ENCODE measurements at places on chromosomes 6 and 20.

DNA sequence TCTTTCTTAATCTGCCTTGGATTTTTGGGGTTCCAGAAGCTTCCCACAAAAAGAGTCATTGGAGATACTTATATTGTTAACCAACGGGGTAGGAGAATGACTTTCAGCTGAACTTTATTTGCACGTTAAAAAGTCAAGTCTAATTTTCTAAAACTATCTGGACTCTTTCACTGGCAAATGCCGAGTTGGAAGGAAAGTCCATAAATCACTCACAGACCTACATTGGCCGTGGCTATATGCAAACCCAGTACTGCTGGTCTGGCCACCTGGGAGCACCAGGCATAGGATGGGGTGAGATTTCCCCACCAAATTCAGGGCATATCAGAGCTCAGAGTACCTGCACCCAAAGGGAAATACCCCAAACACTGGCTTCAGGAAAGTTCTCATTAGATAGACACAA is 71.3 kb upstream of the SALL4 start:
- no peak for DNase-seq

DNA sequence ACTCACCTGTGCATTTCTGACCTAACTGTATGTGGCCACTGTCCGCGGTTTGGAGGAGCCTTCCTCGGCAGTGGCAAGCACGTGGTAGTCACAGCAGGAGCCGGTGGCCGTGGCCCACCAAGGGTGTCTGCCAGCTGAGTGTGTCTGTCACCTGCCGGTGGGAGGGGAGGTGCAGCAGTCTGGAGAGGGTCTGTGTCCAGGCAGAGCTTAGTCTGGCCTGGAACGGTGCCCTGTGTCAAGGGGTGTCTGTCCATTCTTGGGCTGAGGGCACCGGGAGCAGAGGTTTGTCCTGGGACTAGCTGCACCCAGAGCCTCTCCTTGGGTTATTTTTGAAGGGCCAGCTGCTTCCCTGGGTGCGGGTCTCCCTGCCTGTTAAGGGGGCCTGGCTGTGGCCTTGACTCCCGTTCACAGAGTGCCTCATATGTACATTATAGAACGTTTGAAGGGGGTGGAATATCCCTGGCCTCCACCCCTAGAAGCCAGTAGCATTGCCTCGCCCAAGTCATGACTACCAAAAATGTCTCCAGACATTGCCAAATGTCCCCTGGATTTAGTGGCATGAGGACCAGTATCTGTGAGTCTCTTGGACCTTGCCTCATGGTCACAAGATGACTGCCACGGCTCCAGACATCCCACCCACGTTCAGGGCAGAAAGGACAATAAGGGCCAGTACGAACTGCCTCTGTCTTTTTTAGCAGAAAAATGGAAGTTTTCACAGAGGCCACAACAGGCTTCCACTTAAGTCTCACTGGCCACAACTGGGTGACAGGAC is 5.2 kb downstream of the RBM38 start:
- no peak for DNase-seq

DNA sequence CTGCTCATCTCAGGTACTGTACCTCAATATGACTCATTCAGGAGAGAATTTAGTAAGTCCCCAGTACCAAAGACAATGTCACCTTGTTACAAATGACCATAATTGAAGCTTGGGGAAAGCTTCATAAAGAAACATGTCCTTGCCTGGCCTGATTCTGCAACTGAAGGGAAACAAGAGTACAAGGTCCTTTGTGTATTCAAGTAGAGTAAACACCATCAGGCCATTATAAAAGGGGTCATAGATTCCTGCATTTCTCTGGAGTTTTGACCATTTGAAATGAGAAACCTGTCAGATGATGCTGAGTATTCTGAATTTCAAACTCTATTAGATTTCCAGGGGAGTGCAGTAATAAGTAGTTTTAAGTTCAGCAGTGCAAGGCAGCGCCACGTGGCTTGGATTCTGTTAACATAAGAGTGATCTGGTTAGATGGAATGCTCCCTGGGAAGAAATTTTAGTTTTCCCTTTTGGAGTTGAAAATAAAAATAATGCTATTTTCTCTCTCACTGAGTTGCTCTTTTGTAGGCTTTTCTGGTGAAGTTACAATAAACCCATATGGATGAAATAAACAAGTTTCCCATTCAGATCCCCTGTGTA is 1054.3 kb downstream of the EPHA7 start:
- no peak for DNase-seq

DNA sequence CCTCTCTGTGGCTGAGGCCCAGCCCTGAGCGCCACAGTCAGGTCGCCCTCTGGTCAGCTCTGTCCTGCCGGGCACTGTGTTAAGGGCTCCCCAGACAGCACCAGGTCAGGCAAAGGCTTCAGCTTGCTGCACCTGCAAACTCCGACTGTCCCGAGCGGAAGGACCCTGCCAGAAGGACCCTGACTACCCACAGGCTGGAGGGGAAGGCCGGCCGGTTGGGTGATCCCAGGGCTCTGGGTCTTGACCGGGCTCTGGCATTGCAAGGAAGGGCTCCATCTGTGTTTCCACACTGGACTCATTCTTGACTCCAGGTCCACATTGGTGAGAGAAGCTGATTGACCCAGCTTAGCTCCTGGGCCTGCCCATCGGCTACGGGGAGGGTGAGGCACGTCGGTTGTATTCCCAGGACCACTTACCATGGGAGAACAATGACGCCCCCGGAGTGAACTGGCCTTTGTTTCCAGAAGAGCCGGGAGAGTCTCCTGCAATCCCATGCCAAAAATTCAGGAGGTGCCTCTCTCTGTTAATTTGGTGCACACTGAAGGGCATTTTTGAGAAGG is 229.8 kb downstream of the TAF4 start:
- DNase-seq, result no peak

GRCh38 chr6:140499607-140500006 is 1125.2 kb upstream of the CITED2 start:
- DNase-seq, result no peak

DNA sequence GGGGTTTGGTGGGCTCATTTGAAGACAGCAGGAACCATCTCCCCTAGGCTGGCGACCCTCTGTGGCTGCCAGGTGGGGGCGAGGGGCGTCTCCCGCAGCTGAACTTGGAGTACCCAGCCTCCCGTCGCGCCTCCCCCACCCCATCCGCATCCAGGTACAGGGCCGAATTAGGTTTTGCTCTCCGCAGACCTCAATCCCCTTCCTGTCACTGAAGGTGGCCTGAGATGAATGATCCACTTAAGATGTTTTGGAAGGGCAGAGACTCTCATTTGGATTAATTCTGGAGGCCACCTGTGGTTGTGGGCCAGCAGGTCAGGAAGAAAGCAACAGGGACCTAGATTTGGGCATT is 493 bp downstream of the CD83 start:
- no peak for DNase-seq

DNA sequence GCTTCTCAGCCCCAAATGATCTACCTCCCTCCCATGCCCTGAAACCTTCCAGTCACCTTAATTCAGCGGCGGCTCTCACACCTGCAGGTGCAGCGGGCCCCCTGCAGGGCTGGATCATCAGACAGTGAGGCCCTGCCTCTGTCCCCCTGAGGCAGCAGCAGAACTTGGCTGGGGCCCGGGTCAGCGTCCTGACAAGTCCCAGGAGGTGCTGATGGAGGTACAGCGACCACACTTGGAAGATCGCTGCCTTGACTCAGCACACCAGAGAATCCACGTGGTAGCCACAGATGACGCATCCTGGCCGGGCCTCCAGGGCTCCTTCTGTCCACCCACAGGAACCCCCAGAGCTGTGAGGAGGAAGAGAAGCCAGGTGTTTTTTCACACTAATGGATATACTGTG is 116.4 kb upstream of the THBS2 start:
- DNase-seq, result no peak

DNA sequence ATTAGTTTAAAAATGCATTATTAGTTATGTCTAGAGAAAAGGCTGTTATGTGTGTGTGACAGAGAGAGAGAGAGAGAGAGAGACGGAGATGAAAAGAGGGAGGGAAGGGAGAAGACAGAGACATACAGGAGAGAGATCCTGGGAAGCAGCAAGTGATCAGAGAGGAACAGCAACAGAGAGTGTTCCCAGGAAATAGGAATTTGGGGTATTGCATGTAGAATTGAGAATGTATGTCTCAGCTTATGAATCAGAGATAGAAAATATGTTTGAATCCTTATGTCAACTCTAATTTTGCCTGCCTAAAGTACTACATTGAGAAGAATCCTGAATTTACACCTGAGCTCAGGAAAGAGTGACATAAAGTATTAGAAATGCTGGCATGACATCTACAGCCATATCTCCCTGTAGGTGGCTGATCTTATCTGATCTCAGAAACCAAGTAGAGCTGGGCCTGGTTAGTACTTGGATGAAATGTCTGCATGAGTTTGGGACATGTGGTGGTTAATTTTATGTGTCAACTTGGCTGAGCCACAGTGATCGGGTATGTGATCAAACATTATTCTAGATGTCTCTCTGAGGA is 130.6 kb downstream of the TENT5A start:
- no peak for DNase-seq

GRCh38 chr20:11221046-11221445 is 547.2 kb upstream of the JAG1 start:
- no peak for DNase-seq

DNA sequence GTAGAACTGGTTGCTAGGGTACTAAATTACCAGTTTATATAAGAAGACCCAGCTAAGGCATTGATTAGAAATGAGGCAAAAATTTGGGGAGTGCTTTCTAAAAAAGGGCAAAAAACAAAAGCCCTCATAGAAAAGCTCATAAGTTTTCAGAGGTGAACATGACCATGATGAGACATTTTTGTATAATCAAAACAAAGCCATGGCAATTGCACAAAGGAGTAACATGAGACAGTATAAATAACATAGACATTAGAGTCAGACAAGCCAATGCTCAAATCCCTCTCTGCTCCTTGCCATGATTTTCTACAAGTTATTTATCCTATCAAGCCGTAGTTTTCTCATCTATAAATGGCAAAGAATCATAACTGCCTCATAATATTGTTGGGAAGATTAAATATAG is 112.2 kb upstream of the ADTRP start:
- DNase-seq, result no peak

DNA sequence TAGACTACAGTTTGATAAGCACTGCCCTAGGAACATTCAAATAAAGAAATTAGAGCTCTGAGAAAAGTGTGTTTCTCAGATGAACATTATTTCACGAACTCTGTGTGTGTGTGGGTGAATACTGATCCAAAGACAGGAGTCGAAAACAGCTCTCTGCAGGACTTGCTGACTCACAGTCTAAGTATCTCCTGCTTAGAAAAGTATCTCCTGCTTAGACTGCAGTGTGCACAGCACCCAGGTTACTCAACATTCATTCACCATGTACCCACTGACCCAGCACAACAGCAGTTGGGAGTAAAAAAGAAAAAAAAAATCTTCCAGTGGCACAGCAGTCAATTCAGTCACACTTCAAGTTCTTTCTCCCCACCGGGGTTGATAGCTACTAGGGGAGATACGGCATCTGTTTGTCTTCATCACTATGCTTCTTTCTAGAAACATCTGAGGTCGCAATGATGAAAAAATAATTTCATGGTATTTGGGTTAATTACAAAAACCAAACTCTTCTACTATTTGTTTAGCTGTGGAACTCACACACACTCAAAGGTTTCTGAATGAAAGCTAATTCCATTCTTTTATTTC is 48.0 kb downstream of the GCLC start:
- DNase-seq, result no peak

DNA sequence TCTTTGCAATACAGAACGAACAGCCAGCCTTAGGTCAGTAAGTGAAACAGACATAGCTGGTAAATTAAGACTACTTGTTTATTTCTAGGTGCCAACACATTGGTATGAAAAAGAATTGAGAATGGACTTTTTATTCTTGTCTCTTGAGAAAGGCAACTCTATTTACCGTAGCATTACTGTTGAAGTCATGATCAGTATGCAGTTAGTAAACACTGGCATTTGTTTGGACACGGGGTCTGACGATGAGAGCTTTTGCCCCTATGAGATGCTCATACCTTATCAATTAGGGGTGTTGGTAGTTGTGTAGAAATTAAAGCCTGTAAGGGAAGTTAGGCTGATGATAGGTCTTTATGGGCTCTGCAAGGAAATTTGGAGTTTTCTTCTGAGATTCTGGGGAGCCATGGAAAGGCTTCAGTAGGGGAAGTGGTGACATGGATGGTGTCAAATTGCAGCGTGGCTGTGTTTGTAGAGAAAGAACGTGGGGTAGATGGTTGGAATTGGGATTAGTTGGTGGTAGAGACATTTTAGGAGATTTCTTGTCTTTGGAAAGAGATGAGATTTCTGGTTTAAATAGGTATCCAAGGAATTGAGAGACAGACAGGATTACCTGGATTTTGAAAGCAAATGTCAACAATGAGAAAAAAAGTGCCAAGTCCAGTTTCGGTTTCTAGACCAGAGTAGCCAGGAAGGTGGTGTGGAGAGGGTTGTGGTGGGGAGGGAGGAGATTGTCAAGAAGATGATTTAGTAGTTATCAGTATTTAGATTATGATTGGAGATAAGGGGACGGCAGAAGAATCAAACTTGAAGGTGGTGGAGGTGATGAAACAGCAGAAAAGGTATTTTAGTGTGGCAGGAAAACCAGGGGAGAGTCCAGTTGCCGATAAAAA is 116.6 kb downstream of the JARID2 start:
- no peak for DNase-seq

GRCh38 chr6:131197716-131198115 is 62.4 kb downstream of the AKAP7 start:
- DNase-seq, result no peak

- no peak for DNase-seq
These were observed 26.7 kb upstream of the NNAT start for GRCh38 chr20:37494301-37494700.

DNA sequence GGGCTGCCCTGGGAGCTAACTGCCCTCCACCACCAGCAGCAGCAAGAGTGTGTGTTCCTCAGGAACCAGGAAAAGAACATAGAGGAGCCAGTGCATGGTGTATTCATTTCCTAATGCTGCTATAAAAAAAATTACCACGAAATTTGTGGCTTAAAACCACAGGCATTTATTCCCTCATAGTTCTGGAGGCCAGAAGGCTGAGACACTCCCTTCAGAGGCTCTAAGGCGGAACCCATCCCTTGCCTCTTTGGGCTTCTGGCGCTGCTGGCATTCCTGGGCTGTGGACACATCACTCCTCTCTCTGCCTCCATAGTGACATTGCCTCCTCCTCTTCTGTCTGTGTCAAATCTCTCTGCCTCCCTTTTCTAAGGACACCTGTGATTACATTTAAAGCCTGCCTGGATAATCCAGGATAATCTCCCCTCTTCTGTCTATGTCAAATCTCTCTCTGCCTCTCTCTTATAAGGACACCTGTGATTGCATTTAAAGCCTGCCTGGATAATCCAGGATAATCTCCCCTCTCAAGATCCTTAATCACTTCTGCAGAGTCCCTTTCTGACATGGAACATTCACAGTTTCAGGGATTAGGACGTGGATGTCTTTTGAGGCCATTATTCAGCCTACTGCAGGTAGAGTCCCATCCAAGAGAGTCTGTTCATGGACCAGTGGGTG is 54.7 kb downstream of the NDUFAF5 start:
- no peak for DNase-seq

All from H1 (cell line).